Stimulated activated CD8-positive, alpha-beta memory T cell treated with anti-CD3 and anti-CD28 coated beads, Interleukin-12 subunit alpha, Interleukin-12 subunit beta, amount 100 ng/mL, for 1 hour (primary cell): ENCODE measurements at places on chromosomes 5 and 9.

- no peak for DNase-seq
Observed at GRCh38 chr9:79390077-79390698, 181.6 kb upstream of the TLE4 start.

DNA sequence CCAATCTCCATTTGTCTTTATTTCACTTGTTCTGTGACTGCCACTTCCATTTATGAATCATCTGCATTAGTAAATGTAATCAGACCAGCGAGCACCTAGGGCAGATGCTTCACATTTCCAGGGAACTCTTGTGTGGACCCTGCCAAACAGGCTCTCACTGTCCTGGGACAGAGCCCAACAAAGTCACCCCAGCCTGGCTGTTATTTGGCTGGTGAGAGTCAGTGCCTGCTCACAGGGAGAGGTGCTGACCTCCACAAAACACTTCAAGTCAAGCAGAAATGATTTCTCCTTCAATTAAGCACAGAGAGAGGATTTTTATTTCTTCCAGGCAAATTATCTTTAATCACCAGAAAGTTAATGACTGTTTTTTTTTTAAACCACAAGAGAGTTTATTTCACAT lies 568.0 kb downstream of the MTRR start:
- DNase-seq: no peak

DNA sequence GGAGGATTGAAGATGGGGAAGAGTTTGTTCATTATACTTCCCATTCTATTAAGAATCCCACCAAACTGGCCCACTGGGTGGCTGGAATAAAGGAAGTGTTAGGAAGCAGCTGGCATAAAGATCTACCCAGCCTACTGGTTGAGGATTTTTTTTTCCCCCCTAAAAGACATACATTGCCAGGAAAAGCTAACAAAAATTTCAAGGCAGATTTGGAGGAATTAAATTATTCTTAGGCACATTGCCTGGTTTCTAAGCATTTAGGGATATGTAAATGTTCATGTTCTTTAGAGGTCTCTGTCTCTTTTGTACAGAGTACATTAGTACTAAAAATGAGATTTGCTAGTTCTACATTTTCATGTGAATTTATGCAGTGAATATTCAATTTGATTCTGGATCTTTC lies 8.3 kb downstream of the PIK3R1 start:
- DNase-seq: no peak

DNA sequence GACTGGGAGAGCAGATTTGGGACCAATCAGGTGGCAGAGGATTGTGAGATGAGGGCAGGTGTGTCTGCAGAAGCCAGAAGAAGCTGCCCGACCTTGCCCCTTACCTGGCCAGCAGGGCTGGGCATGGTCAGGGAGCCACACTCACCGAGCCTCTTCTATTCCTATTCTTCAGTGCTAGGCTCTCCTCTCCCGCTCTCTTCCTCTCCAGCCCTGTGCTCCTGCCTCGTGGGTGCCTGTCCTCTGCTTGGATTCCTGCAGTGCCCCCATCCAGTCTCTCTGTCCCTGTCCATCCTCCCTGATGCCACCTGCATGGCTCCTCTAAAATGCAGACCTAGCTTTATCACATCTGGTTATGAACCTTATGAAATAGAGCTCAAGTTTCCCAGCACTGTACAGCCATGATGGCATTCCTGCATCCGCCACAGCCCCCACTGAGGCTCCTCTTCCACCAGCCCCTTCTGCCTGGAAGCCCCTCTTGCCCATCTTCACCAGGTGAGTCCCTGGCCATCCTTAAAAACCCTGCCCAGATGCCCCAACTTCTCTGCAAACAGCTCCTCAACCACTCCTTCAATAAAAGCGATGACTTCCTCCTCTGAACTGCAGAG lies 8.2 kb downstream of the UBE2QL1 start:
- no peak for DNase-seq

DNA sequence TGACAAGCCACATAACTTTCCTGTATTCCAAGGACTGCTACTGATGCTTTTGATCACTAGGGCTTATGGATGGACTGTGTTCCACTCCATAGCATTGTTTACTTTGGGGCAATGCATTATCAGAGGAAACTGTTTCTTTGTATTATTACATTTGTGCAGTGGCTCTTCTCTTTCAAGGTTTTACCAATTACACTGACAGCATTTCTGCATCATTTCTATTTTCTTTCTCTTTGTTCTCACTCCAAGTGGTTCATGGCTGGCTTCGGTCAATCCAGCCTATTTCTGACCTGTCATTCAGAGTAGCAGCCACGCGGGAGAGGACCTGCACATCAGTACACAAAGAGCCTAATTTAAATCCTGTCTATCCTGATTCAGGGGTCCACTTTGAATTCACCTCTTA lies 711.0 kb downstream of the TLE4 start:
- no peak for DNase-seq
